ENCODE measurements at places on chromosomes 6 and 20.

DNA sequence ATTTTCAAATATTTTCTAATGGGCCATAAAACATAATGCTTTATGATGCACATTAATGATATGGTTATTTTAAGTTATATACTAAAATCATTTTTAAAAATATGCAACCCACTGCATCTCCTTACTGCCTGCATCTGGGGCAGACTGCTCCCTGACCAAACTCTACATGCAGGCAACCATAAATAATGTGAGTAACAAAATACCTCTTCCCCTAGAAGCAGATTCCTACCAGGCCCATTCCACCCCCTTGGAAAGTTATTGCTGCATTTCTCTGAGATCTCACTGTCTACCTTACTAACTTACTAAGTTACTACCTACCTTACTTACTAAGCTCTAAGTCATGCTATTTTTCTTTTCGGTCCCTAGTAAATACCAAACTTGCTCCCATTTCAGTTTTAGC lies 71.8 kb downstream of the ATG5 start:
- no peak for DNase-seq

GRCh38 chr20:25056690-25057233 lies 1.2 kb downstream of the ACSS1 start:
- no peak for DNase-seq

DNA sequence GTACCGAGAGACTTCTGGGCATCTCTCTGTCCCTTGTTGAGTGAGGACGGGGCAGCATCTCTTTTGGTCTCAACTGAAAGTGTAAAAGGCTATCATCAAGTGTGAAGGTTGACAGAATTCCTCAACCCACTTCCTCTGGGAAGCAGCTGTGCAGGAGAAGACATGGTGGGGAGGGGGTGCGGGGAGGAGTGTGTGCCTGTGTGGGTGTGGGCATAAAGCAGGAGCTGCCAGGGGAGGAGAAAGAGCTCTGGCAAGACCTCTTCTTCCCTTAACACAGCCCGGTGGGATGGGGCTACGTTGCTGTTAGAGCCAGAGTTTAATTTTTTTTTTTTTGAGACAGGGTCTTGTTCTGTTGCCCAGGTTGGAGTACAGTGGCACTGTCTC lies 31.8 kb downstream of the CPXM1 start:
- DNase-seq = no peak

- no peak for DNase-seq
Observed at GRCh38 chr20:53050338-53050737, 78.2 kb downstream of the TSHZ2 start.

- no peak for DNase-seq
Observed at GRCh38 chr20:53530440-53530839, 63.2 kb downstream of the ZNF217 start.

DNA sequence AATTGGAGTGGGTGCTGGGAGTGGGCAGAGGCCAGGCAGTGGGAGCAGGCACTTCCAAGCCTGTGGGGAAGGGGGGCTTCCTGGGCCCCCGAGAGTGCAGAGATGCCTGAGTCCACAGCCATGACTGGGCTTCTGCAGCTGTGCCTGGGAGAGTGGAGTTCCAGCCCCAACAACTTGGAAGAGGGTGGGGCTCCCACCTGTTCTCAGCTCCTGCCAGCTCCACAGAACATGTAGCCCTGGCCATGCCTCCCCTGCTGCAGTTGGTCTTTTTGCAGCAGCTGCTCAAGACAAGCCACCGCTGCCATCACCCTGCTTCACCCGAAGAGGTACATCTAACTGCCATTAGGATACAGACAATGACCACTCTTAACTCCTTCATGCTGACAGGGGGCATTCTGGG lies 1092.3 kb downstream of the KHDRBS2 start:
- no peak for DNase-seq

- no peak for DNase-seq
Observed at GRCh38 chr6:169692516-169692915, 9.3 kb downstream of the WDR27 start.

DNA sequence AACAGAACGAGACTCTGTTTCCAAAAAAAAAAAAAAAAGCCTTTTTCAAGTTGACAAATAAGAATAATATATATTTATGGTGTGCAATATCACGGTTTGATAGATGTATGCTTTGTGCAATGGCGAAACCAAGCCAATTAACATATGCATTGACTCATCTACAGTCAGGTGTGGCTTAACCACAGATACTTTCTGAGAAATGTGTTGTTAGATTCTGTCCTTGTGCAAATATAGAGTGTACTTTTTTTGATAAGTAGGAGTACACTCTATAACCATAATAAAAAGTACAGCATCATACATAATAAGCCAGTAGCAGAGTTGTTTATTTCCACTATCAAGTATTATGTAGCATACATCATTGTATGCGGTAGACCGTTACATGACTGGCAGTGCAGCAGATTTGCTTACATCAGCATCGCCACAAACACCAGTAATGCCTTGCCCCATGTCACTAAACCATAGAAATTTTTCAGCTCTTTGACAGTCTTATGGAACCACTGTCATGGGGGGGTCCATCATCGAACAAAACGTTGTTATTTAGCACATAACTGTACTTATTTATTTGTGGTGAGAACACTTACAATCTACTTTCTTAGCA lies 59.2 kb downstream of the TMEM170B start:
- no peak for DNase-seq

GRCh38 chr20:3973705-3974104 lies 41.7 kb downstream of the RNF24 start:
- no peak for DNase-seq
